ENCODE measurements at places on chromosomes 7 and 10.
A peak's percentile ranks its signal among the peaks of the same experiment; 100 is the strongest.

- no peak for DNase-seq
These were observed 13.2 kb upstream of the SCIN start for GRCh38 chr7:12557282-12557681.

GRCh38 chr10:79239275-79239779 lies 107.9 kb upstream of the PPIF start:
- peak; percentile 84 for DNase-seq

GRCh38 chr7:120941856-120942255 lies 8.7 kb upstream of the ING3 start:
- DNase-seq, result no peak

GRCh38 chr10:91521439-91521838 lies 111.3 kb downstream of the HECTD2 start:
- no peak for DNase-seq

DNA sequence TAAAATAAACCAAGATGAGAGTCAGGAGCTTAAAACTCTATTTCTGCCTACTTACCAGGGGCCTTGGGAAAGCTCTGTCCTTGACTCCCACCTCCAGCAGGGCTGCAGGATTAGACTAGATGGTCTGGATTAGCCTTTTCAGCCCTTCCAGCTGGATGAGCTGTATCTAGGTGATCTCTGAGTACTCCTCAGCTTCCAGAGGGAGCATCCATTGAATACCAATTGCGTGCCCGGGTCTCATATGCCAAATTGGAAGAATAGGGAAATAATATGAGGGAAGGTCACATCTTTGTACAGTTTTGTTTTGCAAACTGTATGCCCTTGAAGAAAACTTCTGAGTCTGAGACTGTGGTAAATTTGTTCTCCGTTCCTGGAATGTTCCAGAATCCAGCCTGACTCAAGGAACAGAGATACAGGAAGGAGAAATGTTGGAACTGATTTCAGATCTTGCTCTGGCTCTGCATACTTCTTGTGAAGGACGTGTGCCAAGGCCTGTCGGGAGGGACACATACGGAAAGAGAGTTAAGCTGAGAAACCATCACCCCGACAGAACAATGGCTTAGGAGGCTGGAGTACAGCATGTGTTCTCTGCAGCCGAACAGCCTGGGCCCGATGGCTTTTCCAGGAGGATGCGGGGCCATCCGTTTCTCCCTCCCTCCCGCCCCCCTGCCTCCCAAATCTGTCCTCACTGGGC lies 44.9 kb downstream of the MINDY4 start:
- no peak for DNase-seq

- no peak for DNase-seq
These were observed 468.6 kb upstream of the COBL start for GRCh38 chr7:51785171-51785570.

DNA sequence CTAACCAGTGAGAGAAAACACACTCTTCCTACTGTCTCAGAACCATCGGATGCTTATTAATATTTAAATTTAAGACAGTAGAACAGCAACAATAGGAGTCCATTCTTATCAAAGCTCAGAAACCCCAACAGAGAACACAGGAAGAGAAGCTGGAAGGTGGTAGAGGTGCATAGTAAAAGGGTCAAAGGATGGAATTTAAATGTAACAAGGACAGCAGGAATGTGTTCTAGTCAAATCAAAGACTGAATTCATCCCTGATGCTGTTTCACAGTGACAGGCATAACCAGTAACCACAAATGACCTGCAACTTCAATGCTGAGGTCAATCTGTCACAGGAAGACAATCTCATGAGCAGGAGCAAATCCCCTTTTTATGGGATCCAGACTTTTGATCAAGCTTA lies 1259.7 kb downstream of the XPNPEP1 start:
- DNase-seq, result no peak

GRCh38 chr10:133359972-133360610 lies 2.3 kb upstream of the FUOM start:
- no peak for DNase-seq

DNA sequence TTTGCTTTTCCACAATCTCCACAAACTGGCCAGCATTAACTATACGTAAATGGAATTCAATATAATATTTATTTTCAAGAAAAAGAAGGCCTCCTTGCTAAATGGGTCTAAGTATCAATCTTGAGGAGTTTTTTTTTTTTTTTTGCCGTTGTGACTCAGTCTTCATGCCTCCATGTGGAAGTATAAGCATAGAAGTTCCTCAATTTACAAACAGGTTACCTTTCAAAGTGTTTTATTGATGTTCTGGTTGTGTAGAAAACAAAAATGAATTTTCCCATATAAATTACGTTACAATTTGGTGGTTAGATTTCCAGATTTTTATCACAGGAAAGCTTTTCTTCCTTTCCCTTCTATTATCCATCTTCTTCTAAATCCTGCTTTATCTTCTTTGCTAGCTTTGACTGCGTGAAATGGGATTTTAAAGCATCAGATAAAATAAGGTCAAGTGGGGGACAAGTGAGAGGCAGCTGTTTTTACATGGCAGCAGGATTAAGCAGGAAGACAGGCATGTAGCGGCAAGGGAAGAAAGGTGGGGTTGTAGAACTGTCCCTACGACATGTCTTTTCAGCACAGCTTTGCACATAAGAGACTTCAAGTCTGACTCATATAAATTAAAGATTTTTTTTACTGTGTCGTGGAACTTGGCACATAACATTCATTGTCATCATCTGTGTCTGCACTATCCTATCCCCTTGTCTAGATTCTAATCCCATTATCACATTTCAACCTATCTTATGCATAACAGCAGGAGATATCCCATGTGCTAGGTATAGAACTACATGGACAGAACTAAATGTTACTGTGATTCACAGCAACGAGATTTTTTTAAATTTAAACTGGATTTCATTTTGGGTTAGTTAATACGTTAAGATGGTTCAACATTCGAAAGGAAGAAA lies 135.3 kb upstream of the FAM3C start:
- no peak for DNase-seq

GRCh38 chr10:123614888-123615287 lies 51.3 kb upstream of the GPR26 start:
- DNase-seq, result no peak

DNA sequence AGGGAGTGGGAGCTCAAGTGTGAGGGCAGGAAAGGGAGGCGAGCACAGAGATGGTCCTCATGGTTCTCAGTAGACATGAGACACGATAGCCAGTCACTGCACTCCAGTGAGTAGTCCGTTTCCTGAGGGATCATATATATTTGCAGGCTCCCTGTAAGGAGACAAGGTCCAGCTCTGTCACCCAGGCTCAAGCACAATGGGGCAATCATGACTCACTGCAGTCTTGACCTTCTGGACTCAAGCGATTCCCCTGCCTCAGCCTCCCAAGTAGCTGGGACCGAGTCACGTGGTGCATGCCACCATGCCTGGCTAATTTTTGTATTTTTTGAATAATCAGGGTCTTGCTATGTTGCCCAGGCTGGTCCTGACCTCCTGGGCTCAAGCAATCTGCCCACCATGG lies 116.7 kb downstream of the CCDC3 start:
- no peak for DNase-seq

DNA sequence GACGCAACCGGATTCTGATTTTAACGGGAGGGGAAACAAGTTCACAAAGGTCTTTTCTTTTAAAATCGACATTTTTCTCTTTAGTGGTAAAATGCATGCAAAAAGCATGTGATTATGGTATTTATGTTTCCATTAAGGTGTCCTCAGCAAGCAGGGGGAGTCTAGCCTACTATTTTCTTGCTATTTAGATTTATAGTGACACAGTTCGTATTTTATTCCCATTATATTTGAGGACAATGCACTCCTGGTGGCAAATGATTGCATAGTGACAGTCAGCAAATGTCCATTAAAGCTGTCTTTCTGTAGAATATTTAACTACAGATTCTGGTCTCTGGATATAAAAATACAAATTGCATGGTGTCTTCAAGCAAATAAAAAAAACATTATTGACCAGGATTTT lies 554.2 kb downstream of the PARD3 start:
- DNase-seq, result no peak

GRCh38 chr10:35792291-35792690 lies 150.2 kb upstream of the FZD8 start:
- DNase-seq, result no peak

- no peak for DNase-seq
These were observed 12.5 kb upstream of the AKR1E2 start for GRCh38 chr10:4813496-4813895.

DNA sequence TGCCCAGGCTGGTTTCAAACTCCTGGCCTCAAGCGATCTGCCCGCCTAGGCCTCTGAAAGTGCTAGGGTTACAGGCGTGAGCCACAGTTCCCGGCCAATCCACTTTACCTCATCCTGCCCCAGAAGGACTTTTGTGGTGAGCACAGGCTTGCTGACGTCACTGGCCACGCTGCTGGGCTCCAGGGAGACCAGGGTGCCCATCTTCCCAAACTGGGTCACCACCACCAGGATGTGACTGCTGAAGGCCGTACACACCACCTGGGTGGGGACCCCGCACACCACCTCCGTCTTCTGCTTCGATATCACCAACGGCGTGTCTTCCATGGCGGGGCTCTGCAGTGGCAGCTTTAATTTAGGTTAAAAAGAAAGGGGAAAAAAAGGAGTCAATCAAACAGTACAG lies 816 bp downstream of the PSMG3 start:
- DNase-seq, result no peak

DNA sequence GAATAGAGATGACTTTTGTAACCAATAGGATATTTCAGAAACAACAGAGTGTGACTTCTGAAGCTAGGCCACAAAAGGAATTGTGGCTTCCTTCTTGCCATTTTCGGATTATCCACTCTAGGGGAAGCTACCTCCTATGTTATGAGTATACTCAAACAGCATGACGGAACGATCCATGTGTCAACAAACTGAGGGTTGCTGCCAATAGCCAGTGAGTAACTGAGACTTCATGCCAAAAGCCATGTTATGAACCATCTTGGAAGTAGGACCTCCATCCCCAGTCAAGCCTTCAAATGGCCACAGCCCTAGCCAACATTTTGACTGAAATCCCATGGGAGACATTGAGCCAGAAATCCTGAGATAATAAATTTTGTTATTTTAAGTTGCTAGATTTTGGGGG lies 69.0 kb upstream of the IL6 start:
- no peak for DNase-seq

- DNase-seq, result no peak
These were observed 57.1 kb downstream of the TACR2 start for GRCh38 chr10:69359594-69359993.

- DNase-seq, result no peak
These were observed 24.3 kb downstream of the ZCCHC24 start for GRCh38 chr10:79420974-79421688.

DNA sequence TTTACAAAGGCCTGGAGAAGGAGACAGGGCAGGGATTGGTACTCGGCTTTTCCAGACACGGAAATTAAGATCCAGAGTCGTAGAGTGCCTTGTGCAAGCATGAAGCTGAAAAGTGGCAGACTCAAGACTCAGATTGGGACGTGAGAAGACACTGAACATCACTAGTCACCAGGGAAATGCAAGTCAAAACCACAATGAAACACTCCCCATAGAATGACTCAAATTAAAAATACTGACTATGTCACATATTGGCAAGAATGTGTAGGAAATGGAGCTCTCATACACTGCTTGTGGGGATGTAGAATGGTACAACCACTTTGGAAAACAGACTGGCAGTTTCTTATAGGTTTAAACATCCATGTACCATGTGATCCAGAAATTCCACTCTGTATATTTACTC lies 472.0 kb downstream of the RPS24 start:
- no peak for DNase-seq

DNA sequence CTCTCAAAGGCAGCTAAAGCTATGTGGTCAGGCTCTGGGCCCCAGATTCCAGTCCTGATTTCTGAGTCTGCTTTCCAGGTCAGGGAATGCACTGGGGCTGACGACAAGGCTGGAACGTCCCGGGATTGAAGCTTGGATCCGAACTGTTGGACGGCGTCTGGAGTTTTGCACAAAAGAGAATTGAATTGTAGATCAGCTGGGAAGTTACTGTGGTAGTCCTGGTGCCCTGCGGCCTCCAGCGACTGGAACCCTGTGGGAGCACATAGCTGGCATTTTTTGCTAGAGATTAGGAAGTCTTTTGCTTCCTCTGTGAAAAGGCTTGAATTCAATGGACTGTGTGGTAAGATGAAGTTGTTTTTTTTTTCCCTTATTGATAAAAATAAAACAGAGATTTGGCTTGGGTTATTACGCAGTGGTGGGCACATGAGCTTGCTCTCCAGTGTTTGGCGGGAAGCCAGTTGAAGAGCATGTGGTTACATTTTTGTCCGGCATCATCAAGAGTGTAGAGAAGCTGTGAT lies at the start of gene HK1:
HK1 (plus strand) TSS at position 51 of the 518 bp plus-strand sequence.
- no peak for DNase-seq

DNA sequence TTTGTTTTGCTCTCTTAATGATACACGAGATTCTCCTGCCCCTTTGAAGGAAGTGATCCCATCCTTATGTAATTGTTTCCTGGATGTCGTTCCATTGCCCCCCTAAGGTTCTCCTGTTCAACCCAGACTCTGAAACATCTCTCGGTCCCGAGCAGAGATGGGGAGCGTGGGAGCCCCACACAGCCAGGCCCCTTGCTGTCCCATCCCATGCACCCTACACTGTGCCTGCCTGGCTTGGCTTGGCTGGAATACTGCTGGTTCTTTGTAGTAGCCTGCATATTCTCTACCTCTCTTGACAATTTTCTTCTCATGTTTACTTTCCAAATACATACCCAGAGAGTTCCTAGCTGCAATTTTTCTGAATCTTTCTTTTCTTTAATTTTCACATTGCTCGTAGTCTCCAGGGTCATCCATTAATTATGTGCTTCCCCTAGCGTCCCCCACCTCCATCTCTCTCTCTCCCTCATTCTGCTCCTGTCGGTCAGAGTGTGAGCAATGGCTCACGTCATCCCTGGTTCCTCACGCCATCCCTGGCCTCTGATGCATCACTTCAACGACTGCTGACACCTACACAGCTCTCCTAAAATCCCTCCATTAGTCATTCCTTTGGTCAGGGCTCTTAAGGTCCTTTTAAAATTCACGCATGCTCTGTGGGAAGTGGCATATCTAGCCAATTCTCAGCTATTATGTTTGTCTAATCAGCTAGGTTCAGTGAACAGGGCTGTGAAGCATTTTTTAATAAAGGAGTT lies 32.5 kb upstream of the GPR158 start:
- DNase-seq, result no peak

DNA sequence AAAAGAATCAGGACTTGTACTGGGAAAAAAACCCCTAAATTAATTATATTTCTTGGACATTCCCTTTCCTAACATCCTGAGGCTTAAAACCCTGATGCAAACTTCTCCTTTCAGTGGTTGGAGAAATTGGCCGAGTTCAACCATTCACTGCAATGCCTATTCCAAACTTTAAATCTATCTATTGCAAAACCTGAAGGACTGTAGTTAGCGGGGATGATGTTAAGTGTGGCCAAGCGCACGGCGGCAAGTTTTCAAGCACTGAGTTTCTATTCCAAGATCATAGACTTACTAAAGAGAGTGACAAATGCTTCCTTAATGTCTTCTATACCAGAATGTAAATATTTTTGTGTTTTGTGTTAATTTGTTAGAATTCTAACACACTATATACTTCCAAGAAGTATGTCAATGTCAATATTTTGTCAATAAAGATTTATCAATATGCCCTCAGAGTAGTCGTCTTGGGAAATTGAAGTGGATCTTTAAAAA lies 6.6 kb downstream of the EMX2 start:
- no peak for DNase-seq

GRCh38 chr10:74684462-74684861 lies 141.9 kb upstream of the KAT6B start:
- DNase-seq, result no peak

- DNase-seq, result no peak
These were observed 289.1 kb upstream of the SORCS1 start for GRCh38 chr10:107453561-107453960.
